Psoas muscle (tissue), 8 donors: ENCODE measurements at places on chromosomes 2 and 18.
A peak's percentile ranks its signal among the peaks of the same experiment; 100 is the strongest.

- DNase-seq = no peak
These were observed 28.4 kb downstream of the GREB1L start for GRCh38 chr18:21270453-21270852.

- peak; percentile 21 for DNase-seq
These were observed 19.9 kb downstream of the ABCG5 start for GRCh38 chr2:43818761-43819160.

DNA sequence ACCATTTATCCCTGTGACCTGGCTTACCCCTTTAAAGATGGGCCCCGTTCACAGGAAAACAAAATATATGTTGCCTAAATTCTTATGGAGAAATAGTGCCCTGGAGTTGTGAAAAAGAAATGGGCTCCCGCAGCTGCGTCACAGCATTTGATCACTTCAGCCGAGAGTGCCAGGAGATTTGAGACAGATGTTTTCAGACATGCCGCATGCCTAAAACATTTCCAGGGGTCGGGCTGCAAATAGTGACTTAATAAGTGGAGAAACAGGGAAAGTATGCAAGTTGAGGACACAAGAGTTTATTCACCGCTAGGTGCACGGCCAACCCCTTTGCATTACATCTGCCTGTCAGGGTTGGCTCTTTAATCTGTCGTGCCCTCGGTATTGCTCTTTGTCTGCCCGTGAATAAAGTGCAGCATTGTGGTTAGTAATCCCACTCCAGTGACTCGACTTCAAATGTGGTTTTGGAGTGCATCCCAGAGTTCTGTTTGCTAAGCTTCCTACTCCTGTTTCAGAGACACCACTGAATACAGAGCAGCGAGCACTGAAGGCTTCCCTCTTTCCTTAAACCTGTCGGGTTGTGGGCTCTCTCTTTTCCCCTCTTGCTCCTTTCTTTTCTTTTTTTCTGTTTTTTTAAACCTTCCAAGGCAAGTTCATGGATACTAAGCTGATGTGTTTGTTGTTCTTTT lies 187.5 kb downstream of the LTBP1 start:
- DNase-seq = peak; percentile 75

GRCh38 chr2:104521247-104521646 lies 332.7 kb upstream of the POU3F3 start:
- DNase-seq = no peak

GRCh38 chr2:11622611-11623010 lies 47.4 kb downstream of the NTSR2 start:
- DNase-seq = no peak

GRCh38 chr2:158803506-158803905 lies 8.4 kb downstream of the DAPL1 start:
- no peak for DNase-seq

- DNase-seq = peak; percentile 56
These were observed 638 bp upstream of the LPIN1 start for GRCh38 chr2:11745613-11746375.

DNA sequence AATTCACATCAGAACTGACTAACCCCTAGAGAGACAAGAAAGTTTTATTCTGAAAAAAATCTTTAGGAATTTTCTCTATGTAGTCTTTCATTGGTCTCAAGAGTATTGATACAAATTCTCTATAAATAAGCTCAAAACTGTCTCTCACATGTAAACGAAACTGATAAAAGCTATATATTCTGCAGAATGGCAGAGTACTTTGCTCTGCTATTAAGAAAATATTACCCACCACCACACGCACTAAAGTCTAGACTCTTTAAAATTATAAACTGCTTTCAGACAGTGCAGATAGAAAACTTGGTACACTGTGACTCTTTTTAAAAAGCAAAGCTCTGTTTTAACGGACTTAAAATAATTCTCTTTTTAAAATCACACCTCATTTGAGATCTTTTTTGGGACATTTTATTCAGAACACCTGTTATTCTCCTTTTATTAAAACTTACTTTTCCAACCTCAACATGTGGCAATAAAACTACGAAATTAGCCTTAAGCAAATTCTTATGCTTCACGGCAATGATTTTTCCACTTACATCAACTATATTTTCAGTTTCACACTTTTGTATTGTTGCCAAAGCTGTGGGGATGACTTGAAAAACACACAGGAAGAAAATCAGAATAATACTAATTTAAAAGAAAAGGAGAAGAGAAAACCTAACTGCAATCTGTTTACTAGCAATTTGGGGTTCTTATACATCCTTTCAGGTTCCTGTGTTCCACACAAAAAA lies 58.0 kb downstream of the CCDC88A start:
- no peak for DNase-seq

GRCh38 chr2:85134255-85134895 lies 1.2 kb downstream of the TCF7L1 start:
- DNase-seq = peak; percentile 67

DNA sequence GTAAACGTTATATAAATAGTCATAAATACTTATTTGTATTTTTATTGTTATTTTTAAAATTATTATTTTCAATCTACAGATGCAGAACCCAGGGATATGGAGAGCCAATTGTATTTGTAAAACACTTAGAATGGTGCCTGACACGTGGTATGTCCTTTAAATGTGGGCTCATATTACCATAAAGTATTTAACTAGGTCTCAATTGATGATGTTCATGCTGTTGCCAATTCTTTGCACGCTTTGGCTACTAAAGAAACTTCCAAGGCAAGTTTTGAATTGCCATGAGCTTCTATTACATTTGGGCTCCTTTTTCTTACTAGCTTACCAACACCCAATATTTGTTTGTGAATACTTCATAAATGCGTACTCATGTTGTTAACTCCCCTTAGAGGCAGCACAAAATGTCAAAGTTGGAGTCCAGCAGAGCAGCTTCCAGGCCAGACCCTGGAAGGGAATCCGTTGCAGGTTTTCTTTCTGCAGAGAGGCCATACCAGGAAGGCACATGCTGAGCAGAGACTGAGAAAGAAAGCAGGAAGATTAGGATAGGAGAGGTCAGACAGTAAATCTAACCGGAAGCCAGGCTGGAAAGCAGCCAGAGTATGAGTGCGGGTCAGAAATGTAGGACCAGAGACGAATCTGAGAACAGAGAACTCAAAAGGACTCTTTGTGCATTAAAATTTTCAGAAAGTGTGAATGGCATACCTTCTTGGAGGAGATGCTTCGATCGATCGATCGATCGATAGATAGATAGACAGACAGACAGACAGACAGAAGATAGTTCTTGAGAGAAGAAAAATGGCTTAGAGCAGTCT lies 4.2 kb upstream of the NOSTRIN start:
- DNase-seq = no peak
